ENCODE measurements at places on chromosomes 6 and 20.

DNA sequence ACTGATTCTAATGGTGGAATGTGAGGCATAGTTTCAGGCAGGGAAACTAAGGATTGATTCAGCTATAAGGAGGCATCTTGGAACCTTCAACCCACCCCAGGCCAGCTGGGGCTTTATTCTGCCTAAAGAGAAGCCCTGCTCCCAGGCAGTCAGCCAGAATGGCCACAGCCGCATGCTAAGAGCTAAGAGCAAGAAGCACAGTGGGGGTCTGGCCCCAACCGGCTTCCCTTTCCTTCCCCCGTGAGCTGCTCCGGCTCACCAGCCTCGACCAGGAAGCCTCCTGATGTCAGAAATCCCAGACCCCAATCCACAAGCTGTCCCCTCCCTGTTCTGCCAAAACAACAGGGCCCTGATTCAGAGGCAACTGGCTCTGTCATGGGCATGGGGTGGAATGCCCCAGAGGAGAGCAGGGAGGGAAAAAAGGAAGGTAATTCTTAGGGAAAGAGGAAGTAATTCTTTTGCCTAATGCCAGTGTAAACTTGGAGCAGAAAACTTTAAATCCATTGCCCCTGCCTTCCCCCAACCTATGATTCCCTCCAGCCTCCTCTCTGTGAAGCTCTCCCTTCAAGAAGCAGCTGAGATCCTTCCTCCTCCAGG lies 6.9 kb downstream of the GRM4 start:
- no peak for DNase-seq

- DNase-seq = no peak
Measured at GRCh38 chr6:10205120-10205519, 209.8 kb downstream of the TFAP2A start.

DNA sequence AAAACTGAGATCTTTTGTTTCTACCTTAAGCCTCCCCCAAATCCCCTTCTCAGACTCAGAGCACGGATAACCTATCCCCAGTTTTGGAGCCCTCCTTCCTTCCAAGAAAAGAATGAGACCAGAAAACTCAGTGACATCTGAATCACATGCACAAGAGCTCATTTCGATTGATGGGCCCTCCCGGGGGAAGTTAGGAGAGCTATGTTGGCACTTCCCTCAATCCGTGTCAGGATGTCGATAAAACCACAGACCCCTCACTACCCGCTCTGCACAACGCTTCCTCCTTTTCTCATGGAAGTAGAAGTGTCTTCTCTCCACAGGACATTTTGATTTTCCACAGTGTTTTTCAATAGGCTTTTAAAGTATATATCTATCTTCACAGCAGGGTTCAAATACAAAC lies 332.4 kb downstream of the HACE1 start:
- DNase-seq = no peak

GRCh38 chr6:41599852-41600445 lies 38.3 kb upstream of the MDFI start:
- DNase-seq = no peak

GRCh38 chr6:43246301-43247113 lies 3.2 kb downstream of the TTBK1 start:
- DNase-seq = no peak

GRCh38 chr6:100452998-100453397 lies 11.7 kb downstream of the SIM1 start:
- DNase-seq = no peak

DNA sequence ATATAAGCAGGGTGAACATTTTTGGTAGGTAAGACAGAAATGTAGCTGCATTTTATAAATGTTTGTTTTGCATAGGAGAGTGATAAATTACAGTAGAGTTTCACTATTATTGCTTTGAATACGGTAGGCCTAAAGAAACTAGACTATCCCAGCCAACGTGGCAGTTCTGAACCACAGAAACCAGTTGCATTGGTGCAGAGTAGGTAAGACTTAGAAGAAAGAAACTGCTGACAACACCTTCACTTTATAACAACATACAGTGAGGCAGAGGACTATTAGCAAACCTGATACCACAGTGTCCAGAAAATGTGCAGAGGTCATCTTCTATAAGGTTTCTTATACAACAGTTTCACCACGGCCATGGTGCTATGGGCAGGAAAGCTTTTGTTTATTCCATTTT lies 566.1 kb downstream of the KIF16B start:
- no peak for DNase-seq
